ENCODE measurements at places on chromosomes 12 and 14. TPM values are rescaled to one million over a fixed set of nuclear protein-coding genes. Genes with fewer than 3 reads are reported as not detected.

DNA sequence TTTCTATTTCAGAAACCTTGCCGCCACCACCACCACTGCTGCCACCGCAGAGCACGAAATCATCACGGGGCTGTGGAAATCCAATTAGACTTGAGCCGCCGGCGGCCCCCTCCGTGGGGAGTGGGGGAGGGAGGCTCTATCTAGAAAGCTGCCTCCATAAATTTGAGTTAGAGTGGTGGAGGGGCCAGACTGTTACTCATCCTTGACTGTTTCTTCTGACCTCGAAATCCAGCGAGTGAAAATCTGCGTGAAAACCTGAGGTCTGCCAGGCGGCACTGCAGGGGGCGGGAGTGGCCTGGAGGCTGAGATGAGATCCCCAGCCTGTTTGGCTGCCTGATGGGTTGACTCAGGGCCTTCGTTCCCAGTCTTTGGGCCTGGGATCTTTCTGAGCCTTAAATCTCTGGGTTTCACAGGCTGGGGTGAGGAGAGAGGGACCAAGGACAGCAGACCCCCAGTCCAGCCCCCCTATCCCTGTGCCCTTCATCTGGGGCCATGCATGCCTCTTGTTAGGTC, 29.9 kb downstream of the TSPAN9 start:
- peak; percentile 76 for DNase-seq

GRCh38 chr12:42992826-42993225, 403.3 kb upstream of the PRICKLE1 start:
- DNase-seq = no peak

DNA sequence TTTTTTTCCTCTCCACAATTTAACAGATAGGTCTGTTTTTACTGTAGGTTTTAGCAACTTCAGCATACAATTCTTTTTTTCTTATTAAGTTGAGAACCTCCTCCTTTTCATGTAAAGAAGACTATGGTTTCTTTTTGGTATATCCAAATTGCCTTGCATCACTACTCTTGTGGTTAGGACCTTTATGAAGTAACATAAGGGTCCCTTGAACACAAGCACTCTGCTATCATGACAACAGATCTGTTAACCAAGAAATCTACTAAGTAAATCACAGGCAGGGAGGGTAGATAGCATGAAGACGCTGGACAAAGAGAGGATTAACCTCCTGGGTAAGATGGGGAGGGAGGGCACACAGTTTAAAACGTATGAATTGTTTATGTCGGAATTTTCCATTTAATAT, 380.6 kb downstream of the CCDC91 start:
- no peak for DNase-seq

- DNase-seq = no peak
Measured at GRCh38 chr12:18054925-18055619, 34.9 kb downstream of the RERGL start.

DNA sequence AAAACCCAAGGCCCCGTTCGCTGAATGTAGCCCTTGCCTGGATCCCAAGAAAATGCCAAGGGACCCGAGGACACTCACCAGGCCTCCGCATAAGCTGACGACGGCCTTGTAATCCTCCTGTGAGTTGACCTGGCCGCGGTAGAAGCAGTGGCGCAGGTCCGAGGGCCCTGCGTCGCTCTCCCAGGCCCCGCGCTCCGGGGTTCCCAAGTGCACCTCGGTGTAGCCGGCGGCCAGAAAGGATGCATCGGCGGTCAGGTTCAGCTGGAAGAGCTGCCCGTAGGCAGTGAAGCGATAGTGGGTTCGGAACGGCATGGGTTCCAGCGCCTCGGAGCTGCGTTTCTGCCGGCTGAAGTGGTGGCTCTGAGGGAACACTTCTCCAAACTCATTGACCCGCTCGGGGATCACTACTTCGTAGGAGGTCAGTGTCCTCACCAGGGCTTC, 1.2 kb downstream of the ADAMTS20 start:
- DNase-seq = peak; percentile 18

DNA sequence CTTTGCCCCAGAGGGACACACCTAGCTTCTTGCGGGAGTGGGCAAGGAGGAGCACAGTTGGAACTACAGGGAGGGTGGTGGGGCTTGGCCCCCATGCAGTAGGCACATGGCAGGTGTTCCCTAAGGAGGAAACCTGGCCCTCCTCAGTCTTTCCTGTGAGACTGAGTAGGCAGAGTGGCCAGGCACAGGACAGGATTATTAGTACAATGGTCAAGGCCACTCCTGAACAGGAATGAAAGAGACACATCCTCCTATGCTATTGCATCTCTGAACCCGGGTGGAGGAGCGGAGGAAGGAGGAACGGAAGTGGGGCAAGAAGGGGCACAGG, 846 bp downstream of the MYO1A start:
- DNase-seq = no peak

GRCh38 chr12:46267825-46268582, 839 bp downstream of the SLC38A1 start:
- DNase-seq = peak; percentile 52

GRCh38 chr12:58513852-58514251, 406.5 kb downstream of the LRIG3 start:
- DNase-seq = no peak

DNA sequence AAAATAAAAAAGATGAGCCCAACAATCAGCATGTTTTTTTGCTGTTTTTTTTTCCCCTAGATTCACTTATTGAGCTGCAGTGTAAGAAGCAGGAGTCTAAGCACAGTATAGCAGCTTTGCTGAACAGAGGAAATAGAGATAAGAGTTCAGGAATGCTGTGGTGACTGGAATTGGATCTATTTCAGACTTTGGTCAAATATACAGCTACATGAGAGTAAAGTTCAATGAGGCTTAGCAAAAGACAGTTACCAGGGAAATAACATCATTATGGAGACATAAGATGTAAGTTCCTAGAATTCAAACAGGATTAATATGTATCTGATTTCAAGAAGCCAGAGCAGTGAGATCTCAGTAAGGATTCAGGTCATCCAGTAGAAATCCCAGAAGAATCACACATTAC, 613.0 kb downstream of the RPS29 start:
- no peak for DNase-seq

GRCh38 chr12:24770334-24770733, 178.6 kb downstream of the BCAT1 start:
- DNase-seq = no peak

DNA sequence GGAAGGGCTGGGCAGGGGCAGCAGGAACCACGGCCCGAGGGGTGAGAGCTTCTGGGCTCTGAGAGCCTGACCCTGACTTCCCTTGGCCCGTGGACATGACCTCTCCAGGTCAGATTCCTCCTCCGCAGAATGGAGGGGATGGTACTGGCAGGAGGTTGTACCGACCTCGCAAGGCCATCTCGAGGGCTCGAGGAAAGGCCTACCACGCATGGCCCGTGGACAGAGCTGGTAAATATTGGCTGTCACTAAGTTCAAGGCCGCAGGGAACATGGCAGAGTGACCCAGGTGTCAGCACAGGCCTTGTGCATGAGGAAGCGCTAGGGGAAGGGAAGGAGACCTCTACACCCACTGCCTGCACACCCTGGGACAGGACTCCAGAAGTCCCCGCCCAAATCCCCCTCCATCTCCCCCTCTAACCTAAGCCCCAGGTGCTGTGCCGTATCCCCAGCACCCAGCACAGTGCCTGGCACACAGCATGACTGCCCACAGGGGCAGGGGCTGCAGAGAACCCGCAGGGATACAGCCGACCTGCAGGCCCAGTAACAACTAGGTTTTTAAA, 54.9 kb upstream of the PPP2R5C start:
- no peak for DNase-seq

- peak; percentile 61 for DNase-seq
Measured at GRCh38 chr14:94036313-94037167, 10.4 kb downstream of the OTUB2 start.

- DNase-seq = no peak
Measured at GRCh38 chr12:111451232-111451631, 45.5 kb downstream of the SH2B3 start.

- no peak for DNase-seq
Measured at GRCh38 chr14:58133739-58134138, 18.3 kb downstream of the ARMH4 start.

CACNA2D4 gene
- 2.5 TPM for polyA plus RNA-seq

P3H3 gene
- polyA plus RNA-seq = 18.5 TPM

VWF gene
- polyA plus RNA-seq = 9.6 TPM

DTD2 gene
- polyA plus RNA-seq = 7.7 TPM

COX8C gene
- not detected for polyA plus RNA-seq

TRHDE gene
- 1.6 TPM for polyA plus RNA-seq

Data from kidney (tissue), 22 donors.